ENCODE measurements at places on chromosomes 5 and 9. TPM values are rescaled to one million over a fixed set of nuclear protein-coding genes. Genes with fewer than 3 reads are reported as not detected.
A peak's percentile ranks its signal among the peaks of the same experiment; 100 is the strongest.

GRCh38 chr5:172901788-172902496 is 57.3 kb upstream of the RPL26L1 start:
- H3K27me3 ChIP-seq: no peaks in the 10 kb centered on the region
- H3K27ac ChIP-seq: peak overlapping the region; percentile 99
- H3K4me1 ChIP-seq: peaks cover 54% of the 10 kb centered on the region
- no peak for DNase-seq
- no peak overlapping the region for H3K4me3 ChIP-seq
- no peaks in the 10 kb centered on the region for H3K36me3 ChIP-seq

GRCh38 chr9:99811172-99811571 is 10.5 kb upstream of the NR4A3 start:
- H3K4me3 ChIP-seq: no peak overlapping the region
- no peak for DNase-seq
- H3K4me1 ChIP-seq: peaks cover 6% of the 10 kb centered on the region

PIK3R1 gene
- 91.5 TPM for total RNA-seq

DNA sequence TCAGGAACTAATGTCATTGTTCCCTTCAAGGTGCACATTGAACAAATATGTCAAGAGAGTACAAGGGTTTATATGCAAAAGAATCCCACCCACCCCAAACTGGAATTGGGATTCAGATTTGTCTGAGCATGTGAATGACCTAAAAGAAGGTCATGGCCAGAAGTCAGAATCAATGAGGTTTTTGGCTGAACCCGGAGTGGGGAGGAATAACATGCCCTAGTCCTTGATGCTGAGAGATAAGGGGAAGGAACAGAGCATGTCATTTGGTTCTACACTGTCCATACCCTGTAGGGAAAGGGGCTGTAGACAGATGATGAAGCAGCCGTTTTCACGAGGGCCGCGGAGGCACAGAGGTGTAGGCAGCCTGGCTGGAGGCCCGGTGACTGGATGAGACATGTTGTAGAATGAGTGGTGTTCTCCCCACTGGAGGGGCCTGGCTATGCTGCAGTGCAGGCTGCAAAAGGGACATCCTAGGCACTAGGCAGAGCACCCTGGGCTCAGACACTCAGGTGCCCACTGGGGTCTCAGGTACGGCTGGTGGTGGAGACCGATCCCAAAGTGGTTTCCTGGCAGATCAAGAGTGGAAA is 65.9 kb downstream of the ZFAND5 start:
- no peak for DNase-seq
- H3K27ac ChIP-seq: no peak overlapping the region
- no peak overlapping the region for H3K4me3 ChIP-seq

- H3K4me3 ChIP-seq: no peak overlapping the region
- no peaks in the 10 kb centered on the region for H3K36me3 ChIP-seq
- no peak for DNase-seq
- no peaks in the 10 kb centered on the region for H3K4me1 ChIP-seq
These were observed 123.2 kb upstream of the KIF2A start for GRCh38 chr5:62182802-62183201.

PFN3 gene
- total RNA-seq: not detected

GRCh38 chr5:173686950-173687349 is 70.5 kb upstream of the BOD1 start:
- DNase-seq: no peak
- peaks cover 5% of the 10 kb centered on the region for H3K4me1 ChIP-seq
- H3K27me3 ChIP-seq: no peaks in the 10 kb centered on the region

DNA sequence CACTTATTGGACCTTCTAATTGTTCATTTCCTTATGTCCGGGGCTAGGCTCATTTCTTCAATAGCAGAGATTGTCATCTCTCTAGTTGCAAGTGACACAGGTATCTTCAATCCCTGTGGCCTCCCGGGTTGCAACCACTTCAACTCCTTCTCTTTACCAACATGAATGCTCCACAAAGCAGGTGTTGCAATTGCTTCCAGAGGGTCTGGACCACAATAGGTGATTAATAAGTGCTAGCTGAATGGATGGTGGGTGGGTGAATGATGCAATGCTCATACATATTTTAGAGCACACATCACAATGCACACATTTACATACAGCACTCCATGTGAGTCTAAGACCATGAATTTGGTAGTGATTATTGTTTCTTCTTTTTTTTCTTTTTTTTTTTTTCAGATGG is 2.6 kb downstream of the CEMIP2 start:
- no peaks in the 10 kb centered on the region for H3K36me3 ChIP-seq
- no peak overlapping the region for H3K4me3 ChIP-seq
- H3K4me1 ChIP-seq: peaks cover 21% of the 10 kb centered on the region
- H3K27ac ChIP-seq: no peak overlapping the region
- no peaks in the 10 kb centered on the region for H3K27me3 ChIP-seq
